ENCODE measurements at places on chromosomes 5 and 9.

GRCh38 chr5:58013542-58014258 lies 446.2 kb downstream of the PLK2 start:
- no peak for DNase-seq

DNA sequence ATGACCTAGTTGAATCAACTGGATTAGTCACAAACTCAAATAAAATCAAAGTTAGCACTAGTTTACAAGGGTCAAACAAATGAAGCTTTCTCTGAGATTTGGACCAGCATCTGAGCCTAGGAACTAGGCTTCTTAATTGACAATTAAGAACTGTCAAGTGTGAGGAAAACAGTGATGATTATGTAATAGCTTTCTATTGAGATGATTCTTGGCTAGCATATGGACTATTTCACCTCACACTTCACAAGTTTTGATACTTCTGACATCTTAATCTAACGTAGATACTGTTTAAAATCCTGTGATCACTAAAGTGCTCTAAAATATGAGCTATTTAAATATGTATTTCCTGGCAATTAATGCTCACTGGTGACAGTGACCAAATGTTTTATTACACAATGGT lies 542.9 kb downstream of the EFNA5 start:
- DNase-seq: no peak

DNA sequence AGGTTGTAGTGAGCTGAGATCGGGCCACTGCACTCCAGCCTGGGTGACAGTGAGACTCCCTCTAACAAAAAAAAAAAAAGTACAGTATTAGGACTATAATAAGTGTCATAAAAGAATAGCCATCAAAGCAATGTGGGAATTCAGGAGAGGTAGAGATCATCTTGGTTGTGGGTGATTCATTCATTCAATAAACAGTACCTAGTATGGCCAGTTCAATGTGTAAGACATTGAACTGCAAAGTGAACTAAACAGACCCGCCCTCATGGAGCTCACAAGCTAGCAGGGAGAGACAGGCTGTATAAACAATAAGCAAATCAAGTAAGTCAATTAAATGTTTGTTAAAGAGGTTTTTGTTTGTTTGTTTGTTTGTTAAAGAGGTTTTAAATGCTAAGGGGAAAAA lies 146.1 kb upstream of the RANBP3L start:
- no peak for DNase-seq

- DNase-seq: no peak
Measured at GRCh38 chr9:6905850-6906375, 148.1 kb downstream of the KDM4C start.

DNA sequence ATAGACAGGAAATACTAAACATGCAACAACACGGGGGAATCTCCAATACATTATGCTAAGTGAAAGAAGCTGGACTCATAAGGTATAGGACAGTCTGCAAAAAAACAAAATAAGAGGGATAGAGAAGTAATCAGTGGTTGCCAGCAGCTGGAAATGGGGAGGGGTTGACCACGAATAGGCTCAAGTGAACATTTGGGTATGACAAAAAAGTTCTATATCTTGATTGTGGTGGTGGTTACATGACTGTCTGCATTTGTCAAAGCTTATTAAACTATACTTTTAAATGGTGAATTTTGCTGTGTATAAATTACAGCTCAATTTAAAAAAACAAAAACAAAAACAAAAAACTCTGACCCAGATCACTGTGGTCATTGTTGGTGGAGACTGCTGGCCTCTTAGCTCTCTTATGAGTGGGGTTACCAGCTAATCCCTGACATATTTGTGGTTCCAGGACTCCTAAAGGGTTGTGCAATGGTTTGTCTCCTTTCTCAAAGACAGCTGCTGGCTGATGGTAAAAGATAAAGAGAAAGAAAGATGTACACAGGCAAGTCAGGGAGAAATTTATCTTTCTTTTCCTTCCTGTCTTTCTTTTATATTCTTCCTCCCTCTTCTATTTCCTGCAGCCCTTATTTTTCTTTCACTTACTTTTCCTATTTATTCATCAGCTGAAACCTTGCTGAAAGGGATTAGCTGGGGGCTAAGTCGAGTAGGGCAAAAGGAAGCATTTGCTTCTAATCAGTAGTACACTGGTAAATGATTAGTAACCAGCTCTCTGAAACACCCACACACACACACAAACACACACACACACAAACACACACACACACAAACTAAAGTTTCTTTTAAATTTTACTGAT lies 42.6 kb upstream of the APC start:
- DNase-seq: peak; percentile 57

- DNase-seq: peak; percentile 90
Measured at GRCh38 chr9:752201-752600, 89.3 kb upstream of the DMRT1 start.

- no peak for DNase-seq
Measured at GRCh38 chr5:141705469-141705868, 23.4 kb upstream of the ARAP3 start.

DNA sequence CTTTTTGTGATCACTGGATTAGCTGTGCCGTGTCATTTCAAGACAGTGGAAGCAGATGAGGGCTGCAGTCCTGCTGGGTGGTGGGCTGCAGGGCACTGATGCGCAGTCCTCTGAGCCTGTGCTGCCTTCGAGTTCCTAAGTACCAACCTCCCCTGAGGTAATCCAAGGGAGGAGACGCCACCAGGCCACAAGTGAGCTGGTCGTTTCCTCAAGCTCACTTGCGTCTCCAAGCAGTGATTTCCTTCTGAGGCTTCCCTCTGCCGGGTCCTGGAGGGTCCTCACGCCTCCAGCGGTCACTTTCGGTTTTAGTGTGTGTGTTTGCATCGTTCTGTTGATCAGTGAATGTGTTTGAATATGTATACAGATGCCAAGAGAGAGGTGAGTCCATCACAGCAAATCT lies 115.7 kb downstream of the TRIO start:
- no peak for DNase-seq

GRCh38 chr5:14351845-14352712 lies 208.9 kb downstream of the TRIO start:
- peak; percentile 32 for DNase-seq

DNA sequence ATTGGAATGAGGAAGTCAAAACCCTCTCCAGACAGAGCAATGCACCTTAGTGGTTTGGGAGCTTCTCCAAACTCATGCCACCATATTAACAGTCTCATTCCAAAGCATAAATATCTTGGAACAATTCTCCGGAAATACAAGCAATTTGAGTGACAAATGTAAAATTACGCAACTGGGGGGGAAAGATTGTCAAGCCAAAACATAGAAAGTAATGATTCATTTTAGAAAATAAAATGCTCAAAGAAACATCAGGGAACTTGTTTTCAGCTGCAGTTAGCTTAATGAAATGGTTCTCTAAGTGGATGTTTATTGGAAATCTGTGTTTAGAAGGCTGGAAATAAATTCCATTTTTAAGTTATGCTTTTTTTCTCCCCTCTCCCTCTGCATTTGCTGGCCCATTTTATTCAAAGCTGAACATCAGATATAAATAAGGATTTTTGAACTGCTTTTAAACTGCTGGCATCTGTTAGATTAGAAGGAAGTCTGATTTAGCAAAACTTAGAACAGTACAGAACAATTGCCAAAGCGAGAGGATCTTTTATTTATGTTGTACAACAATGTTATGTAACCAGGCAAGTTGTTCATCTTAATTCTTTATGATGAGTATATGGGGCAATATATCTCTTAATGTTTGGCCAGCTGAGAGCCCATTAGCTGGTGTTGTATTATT lies 551.9 kb downstream of the PRELID2 start:
- no peak for DNase-seq

DNA sequence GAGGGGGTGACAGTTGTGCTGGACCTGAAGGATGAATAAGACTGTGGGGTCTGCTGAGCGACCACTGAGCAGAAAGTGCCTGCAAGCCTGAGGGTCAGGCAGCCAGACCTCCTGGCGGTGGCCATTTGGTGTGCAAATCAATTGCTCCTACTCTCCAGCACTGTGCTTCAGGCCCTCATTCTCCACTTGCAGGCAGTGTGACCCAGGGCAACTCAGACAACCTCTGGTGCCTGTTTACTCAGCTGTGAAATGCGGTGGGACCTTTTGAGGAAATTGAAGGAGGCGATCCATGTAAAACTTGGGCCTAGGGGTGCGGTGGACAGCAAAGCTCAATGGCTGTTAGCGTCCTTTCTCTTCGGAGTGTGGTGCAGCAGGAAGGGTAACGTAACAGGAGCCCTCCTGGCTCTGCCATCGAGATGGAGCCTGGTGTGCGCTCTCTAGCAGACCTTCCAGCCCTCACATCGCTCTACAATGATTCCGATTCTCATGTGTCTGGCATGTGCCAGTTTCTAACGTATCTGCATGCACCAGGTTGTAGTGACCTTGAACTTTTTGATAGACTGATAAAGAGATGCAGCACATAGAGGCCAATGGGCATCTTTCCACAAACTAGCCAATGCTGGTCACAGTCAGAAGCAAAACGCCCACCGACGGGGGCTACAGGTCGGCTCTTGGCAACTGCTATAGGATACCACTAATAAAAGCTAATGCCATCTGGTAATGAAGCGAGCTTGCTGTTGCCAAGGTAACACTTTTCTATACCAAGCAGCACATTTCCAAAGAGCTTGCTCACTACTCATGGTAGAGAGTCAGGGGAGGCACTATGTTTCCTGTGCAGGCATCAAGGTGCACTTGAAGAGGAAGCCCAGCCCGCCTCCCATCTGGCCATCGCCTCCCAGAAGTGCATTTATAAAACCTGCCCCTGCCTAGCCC lies 159.7 kb upstream of the RAPGEF1 start:
- DNase-seq: no peak

DNA sequence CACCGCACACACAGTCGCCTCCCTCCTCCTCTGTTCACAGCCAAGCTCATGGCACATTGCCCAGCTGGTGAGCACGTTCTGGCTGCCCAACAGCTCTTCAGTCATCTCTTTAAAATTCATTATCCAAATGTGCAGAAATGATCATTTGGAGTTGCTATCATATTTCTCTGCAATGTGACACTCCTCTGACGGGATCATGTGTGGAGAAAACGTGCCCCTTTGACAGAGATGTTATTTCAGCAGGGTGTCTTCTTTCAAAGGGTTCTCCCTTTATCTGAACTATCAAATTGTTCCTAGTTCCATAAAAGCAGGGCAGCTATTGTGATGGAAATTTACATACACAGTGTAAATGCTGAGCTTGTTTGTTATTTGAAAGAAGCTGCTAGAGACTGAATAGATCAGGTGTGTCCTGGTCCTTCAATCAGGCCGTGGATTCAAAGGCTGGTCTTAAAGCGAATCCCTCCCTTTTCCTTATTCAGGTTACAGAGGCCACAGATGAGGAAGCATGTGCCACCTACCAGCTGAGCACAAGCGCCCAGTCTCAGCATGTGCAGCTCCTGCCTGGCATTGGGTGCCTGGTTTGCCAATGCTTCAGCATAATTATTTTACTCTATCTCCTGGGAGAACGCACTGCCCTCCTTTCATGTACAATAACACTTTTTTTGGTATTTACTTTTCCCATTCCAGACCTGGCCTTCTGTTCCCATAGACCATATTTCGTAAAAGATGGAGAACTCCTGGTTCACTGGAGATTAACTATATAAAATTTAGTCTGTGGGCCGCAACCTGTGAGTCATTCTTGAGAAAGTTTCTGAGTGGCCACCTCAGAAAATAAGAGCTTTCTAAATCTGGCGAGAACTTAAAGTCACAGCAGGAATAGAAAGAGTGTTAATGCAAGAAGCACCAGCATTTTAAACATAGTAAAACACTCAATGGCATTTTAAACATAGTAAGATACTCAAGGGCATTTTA lies 433.7 kb downstream of the ENC1 start:
- peak; percentile 42 for DNase-seq

GRCh38 chr5:16260000-16260399 lies 80.4 kb upstream of the MARCHF11 start:
- DNase-seq: no peak

GRCh38 chr9:134561427-134562145 lies 80.0 kb upstream of the COL5A1 start:
- no peak for DNase-seq

- no peak for DNase-seq
Measured at GRCh38 chr5:146699664-146700418, 178.7 kb downstream of the PPP2R2B start.

- no peak for DNase-seq
Measured at GRCh38 chr5:129405222-129405621, 54.9 kb upstream of the ADAMTS19 start.

- no peak for DNase-seq
Measured at GRCh38 chr9:34498553-34498952, 24.2 kb downstream of the ENHO start.

- DNase-seq: no peak
Measured at GRCh38 chr5:1960595-1961303, 78.0 kb upstream of the IRX4 start.

DNA sequence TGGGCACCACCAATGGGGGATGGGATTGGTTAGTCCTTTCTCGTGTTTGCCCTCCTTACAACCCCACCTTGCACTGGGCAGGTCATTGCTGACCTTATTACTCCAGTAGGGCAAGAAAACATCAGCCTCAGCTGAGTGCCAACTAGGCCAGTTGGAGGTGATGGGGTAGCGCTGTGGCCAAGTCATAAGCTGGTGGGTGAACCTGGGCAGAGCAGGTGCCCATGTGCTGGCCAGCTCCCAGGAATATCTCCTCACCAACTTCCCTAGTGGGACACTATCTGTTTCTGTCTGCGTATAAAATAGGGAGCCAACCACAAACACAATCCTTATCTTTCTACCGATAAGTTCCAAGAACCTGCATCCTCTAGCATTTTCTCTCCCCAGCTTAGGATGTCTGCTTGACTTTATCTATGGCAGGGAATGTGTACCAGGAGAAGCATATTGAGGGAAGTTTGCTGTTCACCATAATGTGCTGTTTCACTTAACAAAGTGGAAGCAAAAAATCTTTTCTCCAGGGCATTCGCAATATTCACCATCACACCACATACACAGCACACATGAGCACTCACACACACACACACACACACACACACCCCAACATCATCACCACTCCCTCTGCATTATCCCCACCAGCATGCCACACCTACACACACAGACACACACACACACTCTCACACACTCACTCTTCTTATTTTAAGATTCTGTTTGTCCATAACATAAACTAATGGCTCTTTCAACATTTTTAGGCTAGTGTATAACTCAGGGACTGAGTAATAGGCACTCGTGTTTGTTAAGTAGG lies 390.0 kb downstream of the ENC1 start:
- DNase-seq: no peak

All from AG09309 (cell line).